Pulmonary artery endothelial cell (primary cell): ENCODE measurements at places on chromosomes 6 and 20. TPM values are rescaled to one million over a fixed set of nuclear protein-coding genes. Genes with fewer than 3 reads are reported as not detected.

DNA sequence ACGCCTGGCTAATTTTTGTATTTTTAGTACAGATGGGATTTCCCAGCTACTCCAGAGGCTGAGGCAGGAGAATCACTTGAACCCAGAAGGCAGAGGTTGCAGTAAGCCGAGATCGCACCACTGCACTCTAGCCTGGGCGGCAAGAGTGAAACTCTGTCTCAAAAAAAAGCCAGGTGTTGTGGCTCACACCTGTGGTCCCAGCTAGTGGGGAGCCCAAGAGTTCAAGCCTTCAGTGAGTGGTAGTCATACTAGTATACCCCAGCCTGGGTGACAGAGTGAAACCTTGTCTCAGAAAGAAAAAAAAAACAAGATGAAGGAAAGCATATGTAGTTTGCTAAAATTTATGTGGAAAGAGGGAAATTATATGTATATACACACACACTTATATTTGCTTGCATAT, 20.0 kb upstream of the POU5F1 start:
- no peak for DNase-seq

- DNase-seq = no peak
These were observed 2.0 kb downstream of the ATXN1 start for GRCh38 chr6:16759181-16759645.

DNA sequence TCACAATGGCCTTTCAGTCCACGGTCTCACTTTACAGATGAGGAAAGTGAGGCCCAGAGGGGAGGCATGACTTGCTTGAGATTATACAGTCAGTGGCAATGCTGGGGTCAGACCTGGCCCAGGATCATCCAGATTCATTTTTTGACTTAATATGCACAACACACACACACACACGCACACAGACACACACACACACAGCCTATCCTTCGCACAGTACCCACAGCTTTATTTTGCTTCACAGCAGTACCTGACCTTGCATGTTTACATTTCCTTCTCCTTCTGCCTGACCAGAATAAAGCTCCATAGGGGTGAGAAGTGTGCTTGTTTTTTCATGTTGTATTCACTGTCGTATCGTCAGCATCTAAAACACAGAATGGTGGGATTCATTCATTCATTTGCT, 79.8 kb downstream of the VEGFA start:
- DNase-seq = no peak

DNA sequence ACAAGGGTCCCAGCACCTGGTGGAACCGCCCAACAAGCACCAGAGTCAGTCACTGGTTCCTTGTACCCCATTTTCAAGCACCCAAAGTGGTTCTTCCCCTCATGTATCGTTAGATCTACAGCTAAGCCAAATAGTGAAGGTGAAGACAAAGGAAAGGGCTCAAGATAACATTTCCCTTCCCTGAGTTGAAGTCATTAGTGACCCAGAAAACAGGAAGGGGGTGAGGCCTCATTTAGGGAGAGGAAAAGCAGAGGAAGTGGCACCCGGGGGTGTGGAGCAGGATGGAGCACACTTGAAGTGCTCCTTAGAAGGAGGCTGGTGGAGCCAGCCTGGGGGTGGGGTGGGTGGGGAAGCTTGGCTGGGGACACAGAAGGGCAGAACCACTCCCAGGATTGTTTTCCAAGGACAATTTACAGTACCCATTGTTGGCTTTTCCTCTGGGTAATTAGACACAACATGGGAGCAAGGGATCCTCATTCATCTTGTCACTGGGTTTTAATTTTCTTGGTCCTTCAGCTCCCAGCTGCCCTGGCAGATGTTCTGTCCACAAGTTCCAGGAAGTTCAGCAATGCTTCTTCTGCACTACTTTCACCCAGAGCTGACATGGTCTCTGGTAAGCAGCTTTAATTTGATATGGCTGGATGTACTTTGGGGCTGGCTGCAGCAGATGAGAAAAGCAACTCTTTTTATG, 73.3 kb upstream of the CD93 start:
- DNase-seq = no peak

GRCh38 chr6:44269921-44270525, at the start of gene TMEM151B:
TMEM151B (plus strand) TSS chr6:44270450; CDS start chr6:44270743, 293 bp downstream.
- DNase-seq = no peak

DNA sequence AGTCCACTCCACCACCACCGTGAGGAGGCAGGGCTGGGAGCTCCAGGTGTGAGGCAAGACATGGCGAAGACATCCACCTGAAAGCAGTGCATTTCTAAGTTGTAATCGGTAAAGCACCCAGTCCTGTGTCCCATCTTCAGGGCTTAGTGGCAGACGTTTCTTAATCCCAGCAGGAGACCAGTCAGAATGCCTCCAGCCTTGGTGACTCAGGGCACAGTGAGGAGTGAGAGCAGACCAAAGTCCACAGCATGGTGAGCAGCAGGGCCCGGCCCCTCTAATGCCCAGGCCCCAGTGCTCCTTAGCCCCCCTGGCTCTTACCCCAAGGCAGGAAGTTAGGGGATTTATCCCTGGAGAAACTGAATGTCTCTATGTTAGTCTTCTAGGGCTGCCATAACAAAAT, 183.9 kb downstream of the SYNDIG1 start:
- DNase-seq = no peak

DNA sequence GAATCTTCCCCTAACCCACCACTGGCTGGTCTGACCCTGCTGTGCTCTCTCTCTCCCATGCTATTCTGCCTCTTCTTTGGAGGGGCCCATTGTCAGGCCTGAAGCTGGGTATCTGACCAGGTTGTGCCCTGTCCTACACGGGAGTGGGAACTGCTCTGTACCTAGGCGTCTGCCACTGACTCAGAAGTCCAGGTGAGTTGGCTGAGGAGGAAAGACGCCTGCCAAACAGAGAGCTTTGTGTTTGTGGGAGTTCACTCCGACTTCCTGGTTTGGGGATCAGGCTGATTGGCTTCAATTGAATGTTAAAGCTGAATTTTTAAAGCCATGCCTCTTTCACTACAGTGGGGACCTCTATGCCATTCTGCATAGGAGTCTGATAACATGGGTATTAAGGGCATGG, 136.0 kb downstream of the CCDC170 start:
- DNase-seq = no peak

DNA sequence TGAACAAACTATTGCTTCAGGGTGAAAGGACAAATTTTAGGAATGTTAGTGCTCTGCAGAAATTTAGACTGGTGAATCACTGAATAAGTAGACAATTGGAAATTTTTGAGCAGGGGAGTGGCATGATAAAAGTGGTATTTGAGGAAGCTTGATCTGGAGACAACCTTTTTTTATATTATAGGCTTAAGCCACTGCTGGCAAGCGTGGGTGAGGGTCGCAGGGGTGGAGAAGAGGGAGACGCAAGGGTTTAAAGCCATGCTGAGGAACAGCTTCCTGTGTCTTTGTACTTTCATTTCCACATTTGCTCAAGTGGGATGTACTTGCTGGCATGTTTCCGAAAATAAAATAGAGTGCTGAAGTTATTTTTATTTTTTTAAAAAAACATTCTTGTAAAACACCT, 23.7 kb downstream of the NCOA7 start:
- no peak for DNase-seq

GRCh38 chr6:170043881-170044790, 246.7 kb downstream of the DLL1 start:
- DNase-seq = no peak

DNA sequence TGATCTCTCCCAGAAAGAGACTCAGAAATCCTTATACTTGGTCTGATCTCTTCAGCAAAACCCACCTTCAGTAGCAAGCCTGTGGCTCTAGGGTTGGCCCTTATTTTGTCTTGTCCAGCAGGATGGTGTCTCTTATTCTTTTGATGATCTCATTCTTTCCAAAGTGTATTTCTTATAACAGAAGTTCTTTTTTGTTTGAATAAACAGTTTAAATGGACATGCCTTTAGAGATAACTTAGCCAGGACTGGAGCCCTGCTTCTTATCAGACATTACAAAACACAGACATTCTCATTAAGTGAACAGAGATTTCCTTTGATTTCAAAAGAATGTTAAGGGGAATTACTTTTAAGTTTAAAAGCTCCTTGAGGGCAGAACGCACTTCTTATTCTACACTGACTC, 31.7 kb downstream of the KCNS1 start:
- DNase-seq = no peak

DNA sequence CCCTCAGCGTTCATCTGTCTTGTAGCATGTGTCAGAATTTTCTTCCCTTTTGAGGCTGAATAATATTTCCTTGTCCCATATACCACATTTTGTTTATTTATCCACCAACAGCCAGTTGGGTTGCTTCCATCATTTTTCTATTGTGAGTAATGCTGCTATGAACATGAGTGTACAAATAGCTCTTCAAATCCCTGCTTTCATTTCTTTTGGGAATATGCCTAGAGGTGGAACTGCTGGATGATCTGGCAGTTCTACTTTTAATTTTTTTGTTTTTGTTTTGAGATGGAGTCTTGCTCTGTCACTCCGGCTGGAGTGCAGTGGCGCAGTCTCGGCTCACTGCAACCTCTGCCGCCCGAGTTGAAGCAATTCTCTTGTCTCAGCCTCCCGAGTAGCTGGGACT, 64.7 kb downstream of the SASH1 start:
- DNase-seq = peak; percentile 84

DNA sequence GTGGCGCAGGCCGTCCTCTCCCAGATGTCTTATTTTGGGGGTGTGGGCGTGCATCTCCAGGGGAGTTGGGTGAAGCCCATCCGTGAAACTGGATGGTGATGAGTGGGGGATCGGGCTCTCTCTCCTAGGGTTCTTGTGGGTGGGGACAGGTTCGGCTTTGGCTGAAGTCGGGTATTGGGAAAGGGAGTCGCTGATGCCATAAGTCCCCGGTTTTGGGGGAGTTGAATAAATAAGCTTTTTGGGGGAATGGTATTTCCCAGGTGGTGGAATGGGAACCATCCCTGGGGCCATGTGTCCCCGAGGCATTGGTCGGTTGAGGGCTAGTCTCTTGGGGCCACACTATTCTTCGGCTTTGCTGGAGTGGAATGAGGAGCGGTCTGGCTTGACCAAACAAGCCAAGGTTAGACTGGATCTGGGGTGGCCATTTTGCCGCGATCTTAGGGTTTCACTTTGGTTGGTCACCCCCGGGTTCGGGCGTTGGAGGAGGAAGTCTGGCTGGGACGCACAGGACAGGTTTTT, 481 bp downstream of the ZNF133 start:
- DNase-seq = no peak

DNA sequence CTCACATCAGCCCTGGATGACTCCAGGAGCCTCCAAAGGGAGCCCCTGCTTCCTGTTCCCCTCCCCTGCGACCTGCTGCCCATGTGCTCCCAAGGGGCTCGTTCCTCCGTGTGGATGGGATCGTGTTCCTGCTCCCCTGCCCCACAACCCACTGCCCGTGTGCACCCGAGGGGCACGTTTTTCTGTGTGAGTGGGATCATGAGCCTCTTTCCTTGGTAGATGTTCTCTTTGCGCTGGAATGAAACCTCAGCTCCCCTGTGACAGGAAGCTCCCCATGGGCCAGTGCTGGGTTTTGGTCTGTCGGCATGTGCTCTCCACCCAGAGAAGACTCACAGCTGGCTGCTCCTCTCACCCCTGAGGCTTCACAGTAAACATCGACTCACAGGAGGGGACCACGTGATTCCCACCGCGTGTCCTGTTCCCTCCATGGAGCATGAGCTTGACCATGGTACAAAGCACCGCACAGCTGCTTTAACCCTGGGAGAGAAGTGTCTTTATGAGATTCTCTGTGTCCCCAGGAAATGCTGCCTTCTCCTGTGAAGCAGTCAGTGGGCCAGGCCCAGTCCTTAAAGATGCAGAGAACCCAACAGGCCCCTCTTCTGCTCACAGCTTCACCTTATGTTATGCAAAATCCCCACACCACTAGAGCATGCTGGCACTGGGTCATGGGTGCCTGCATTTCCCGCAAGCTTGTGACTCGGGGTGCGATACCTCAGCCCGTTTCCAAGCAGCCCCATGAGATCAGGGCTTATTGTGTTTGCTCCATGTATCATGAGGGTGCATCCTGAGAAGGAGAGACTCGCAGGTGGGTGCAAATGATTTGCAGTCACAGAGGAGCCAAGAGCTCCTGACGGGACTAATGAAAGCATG, 215.1 kb downstream of the ERMARD start:
- no peak for DNase-seq

- DNase-seq = no peak
These were observed 640.6 kb upstream of the CHD6 start for GRCh38 chr20:42258564-42259302.

DNA sequence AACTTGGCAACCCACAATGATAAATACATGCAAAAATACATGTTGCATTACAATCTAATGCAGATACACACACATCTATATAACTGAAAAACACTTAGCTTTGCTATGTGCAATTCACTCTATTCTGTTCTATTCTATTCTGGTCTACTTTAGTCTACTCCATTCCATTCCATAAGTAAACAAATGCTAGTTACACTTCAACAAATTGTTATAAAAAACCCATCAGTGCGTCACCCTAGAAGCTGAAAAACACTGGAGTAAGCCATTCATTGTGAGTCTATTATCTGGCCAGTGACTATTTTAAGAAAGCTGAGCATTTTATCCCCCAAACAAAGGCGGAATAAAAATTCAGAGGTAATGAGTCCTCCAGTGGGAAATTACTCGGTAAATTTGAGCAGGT, 315.7 kb upstream of the EPHA7 start:
- DNase-seq = no peak

GRCh38 chr6:37507690-37508421, 8.2 kb upstream of the CCDC167 start:
- DNase-seq = no peak

GRCh38 chr6:97438011-97438671, 155.1 kb upstream of the MMS22L start:
- DNase-seq = no peak

DNA sequence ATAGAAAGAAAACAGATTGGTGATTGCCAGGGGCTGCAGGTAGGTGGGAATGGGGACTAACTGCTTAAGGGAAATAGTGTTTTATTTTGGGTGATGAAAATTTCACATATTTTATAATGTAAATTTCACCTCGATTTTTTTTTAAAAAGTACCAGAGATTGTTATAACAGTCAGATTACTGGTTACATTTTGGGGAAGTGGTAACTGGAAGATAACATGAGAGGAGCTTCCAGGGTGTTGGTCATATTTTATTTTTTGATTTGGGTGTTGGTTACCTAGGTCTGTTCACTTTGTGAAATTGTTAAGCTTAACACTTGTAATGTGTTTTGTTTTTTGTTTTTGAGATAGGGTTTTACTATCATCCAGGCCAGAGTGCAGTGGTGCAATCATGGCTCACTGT, 17.2 kb upstream of the CRIP3 start:
- DNase-seq = no peak

GRCh38 chr6:132812255-132812732, 2.1 kb upstream of the RPS12 start:
- no peak for DNase-seq

SOX18 gene
- total RNA-seq = 11.1 and 27.3 TPM in 2 replicates

KCNQ5 gene
- 0.21 TPM in 1 of 2 replicates, not detected in the other for total RNA-seq

CFB gene
- total RNA-seq = 3.4 and 4.0 TPM in 2 replicates

ESR1 gene
- total RNA-seq = 0.04 and 0.13 TPM in 2 replicates

CDYL gene
- 26.7 and 47.2 TPM in 2 replicates for total RNA-seq

BEND6 gene
- total RNA-seq = 1.2 and 1.8 TPM in 2 replicates

CLDN20 gene
- not detected in 2 replicates for total RNA-seq

SEMG1 gene
- total RNA-seq = not detected in 2 replicates

COL21A1 gene
- total RNA-seq = 0.13 and 1.4 TPM in 2 replicates

CNR1 gene
- total RNA-seq = 2.6 TPM in 1 of 2 replicates, not detected in the other

ID1 gene
- total RNA-seq = 180 and 213 TPM in 2 replicates

OPRM1 gene
- total RNA-seq = not detected in 2 replicates
